ENCODE measurements at places on chromosomes 12 and 14.

DNA sequence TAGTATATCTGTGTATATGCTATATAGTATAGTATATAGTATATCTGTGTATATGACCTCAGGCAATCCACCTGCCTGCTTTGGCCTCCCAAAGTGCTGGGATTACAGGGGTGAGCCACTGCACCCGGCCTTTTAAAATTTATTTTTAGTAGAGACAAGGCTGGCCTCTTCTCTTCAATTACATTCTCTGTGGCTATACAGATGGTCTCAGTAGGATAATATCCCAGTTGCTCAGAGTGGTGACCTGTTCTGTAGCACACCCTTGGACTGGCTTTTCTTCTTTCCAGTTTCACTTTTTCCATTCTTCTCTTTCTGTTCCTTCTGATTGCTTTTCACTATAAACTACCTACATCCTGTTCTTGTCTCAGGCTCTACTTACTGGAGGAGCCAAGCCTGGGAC lies 3.1 kb upstream of the NFATC4 start:
- DNase-seq = no peak

DNA sequence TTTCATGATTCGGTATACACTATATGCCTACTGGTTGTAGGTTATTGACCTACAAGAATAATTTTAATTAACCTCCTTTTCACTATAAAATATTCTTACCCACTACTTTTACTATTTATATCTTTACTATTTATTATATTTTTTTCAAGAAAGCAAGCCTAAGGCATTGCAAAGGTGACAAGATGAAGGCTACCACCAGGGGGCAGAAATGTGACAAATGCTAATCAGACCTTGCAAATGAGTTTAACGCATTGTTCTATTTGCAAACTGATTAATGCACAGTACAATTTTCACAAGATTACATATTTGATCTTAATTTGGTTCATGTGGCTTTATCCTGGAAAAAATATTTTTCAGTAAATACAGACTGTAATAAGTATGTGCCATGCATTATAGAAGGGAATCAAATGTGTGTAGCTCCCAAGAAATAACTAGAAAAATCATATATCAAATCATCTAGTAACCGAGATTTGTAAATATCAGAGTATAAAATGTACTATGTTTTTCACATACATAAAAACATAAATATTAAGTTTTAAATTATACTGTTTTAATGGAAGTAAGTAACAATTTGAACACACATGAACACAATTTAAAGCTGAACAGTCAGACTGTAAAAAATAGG lies 107.0 kb downstream of the ADAMTS20 start:
- DNase-seq = no peak

GRCh38 chr14:30194741-30195148 lies 267.1 kb upstream of the PRKD1 start:
- DNase-seq = peak; percentile 46

DNA sequence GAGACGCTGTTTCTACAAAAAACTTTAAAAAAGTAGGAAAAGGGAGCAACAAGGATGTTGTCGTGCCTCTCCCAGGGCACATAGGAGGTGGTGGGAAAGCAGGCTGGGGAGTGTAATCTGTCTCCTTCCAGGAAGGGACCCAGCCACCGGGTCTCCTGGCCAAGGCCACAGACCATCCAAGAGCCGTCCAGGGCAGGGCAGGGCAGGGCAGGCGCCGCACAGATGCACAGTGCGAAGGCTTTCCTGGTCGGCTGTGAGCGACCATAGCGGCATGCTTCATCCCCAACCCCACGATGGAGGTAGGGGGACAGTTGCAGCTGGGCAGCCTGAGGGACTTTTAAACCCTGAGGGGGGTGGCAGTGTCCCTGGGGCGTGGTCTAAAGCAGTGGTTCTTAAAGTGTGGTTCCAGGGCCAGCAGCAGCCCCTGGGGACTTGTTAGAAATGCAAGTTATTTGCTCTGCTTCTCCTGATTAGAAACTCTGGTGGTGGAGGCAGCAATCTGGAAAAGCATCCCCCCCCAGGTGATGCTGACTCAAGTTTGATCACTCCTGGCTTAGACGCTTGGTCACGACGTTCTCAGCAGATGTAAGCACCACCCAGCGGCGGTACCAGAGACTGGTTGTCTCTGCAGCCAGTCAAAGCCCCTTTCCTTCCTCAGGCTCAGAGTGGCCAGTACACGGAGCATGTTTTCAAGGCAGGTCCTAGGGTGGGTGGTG lies 197.4 kb upstream of the PRMT8 start:
- DNase-seq = no peak

DNA sequence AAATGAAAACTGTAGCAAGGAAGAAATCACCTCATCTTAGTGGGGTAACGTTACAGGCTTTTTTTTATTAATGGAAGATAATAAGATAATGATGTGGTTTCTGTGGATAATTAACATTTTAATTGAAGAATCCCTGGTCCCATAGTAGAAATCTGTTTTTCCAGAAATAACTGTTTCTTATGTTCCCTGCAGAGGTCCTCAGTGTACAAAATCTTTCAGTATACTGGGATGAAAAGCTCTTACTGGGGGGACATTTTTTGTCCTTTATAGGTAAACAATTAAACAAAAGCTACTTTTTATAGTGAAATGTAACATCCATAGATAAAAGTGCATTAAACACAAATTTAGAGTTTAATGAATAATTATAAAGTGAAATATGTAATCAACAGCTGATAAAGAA lies 312.2 kb downstream of the ATXN7L3B start:
- no peak for DNase-seq

GRCh38 chr12:91892081-91892855 lies 253.4 kb downstream of the BTG1 start:
- DNase-seq = no peak

- no peak for DNase-seq
Observed at GRCh38 chr14:60353420-60353819, 104.4 kb downstream of the PPM1A start.

GRCh38 chr12:4145990-4146859 lies 127.3 kb upstream of the CCND2 start:
- no peak for DNase-seq

GRCh38 chr14:54603362-54603761 lies 36.4 kb downstream of the SAMD4A start:
- DNase-seq = no peak

- no peak for DNase-seq
Observed at GRCh38 chr12:19095331-19095730, 34.2 kb upstream of the PLEKHA5 start.

- DNase-seq = no peak
Observed at GRCh38 chr14:103423050-103423461, 37.8 kb downstream of the MARK3 start.

- peak; percentile 32 for DNase-seq
Observed at GRCh38 chr12:54294152-54294952, 6.5 kb downstream of the NFE2 start.

DNA sequence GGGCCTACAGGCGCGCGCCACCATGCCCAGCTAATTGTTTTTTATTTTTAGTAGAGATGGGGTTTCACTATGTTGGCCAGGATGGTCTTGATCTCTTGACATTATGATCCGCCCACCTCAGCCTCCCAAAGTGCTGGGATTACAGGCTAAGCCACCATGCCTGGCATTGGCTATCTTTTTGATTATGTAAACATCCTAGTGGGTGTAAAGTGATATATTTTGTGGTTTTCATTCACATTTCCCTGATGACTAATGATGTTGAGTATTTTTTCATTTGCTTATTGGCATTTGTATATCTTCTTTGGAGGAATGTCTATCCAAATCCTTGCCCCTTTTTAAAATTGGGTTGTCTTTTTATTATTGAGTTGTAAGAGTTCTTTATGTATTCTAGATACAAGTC lies 16.3 kb downstream of the CREBL2 start:
- DNase-seq = no peak

DNA sequence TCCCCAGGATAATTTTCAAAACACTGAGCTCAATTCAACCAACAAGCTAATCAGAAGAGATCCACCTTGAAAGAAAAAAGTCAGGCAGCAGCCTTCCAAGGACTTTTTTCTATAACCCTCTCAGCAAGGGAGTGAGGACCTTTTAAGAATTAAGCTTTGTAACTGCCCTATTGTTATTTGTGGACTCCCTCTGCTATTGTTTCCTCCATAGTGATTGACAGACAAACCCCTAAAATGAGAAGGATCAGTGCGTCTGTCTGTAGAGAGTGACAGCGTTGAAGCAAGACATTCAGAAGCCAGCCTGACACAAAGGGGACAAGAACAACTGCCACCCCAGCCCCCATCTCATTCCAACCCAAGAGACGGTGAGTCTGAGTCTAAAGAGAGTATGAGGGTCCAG lies 30.3 kb upstream of the BTG1 start:
- DNase-seq = no peak

DNA sequence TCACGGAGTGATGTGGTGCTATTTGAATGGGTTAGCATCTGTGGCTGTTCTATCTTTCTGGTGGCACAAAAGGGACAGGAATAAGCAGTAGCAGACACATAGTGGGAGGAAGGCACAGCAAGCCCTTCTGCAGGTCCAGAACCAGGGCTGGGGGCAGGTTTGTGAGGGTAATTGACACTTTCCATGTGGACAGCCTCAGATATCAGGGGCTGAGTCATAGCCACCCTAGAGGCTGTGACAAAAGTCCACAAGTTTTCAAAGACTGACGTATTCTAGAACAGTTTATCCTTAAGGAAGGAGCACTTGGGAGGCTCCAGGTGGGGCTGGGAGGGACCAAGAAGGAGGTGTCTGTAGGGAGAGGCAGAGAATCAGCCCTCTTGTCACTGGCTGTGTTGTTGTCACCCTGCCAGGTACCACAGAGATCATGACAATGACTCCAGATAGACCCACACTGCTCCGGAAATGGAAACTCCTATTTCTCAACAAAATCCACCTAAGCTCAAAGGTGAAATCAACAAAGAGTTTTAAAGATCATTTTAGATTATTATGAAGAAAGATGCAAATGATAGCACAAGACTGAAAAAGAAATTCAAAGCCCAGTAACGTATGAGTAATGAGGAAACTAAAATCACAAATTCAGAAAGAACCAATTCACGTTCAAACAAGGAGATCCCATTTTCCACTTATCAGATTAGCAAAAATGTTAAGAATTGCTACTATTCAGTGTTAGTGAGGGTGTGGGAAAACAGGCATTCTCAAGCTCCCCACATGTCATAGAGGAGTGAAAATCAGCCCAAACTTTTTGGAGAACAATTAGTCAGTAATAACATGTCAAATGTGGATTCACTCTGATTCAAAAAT lies 48.3 kb downstream of the NFKBIA start:
- DNase-seq = no peak

DNA sequence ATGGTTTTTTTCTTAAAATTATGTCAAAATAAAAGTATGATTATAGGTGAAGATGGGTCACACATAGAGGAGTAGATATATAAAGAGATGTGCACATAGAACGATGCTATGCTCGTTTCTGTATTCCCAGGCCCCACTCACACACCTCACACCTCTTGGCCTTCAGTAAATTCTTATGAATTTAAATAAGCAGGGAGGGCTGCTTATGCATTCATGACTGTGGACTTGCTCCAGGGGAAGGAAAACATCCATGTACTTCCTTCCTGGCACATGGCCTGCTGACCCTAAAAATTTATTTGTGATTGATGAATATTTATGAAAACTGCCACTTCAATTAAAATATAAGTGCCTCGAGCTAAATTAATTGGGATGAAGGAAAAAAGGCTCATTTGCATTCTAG lies 1306.7 kb upstream of the TMEM132C start:
- DNase-seq = no peak

DNA sequence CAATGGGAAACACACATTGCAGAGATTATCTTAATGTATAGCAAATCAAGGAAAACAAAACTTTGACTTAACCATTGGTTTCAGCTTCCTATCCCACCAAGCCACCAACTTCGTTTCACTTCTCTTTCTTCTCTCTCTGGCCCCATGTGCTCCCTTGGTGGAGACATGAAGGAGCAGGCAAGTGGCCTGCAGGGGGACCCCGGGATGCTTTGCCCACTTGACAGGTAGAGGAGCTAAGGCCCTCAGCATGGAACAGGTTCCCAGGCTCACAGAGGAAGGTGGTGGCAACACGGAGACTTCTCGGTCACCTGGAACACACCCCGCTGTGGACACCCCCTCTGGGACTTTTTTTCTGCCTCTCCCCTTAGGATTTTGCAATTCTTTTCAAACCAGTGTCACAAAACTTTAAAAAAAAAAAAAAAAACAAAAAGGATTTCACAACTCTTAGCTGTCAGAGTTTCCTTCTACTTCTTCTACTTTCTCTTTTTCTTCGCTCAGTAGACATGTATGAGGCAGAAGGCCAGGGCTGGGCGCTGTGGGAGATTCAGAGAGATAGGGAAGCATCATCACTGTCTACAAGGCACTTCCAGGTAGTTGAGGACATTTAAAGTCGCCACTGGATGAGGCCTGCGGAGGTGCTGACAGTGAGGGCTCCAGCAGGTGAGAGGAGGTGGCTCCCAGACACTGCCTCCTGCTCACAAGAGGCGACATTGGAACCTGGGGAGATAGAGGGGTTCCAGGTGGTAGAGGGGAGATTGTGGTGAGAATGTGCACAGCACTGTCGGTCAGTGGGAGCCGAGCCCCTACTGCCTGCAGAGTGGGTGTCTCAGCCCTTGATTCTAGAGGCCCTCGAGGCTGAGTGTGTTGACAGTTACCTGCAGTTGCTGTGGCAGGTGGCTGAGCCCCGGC lies 119.6 kb downstream of the GCH1 start:
- DNase-seq = no peak

GRCh38 chr14:59439256-59439965 lies 25.8 kb downstream of the GPR135 start:
- no peak for DNase-seq

DNA sequence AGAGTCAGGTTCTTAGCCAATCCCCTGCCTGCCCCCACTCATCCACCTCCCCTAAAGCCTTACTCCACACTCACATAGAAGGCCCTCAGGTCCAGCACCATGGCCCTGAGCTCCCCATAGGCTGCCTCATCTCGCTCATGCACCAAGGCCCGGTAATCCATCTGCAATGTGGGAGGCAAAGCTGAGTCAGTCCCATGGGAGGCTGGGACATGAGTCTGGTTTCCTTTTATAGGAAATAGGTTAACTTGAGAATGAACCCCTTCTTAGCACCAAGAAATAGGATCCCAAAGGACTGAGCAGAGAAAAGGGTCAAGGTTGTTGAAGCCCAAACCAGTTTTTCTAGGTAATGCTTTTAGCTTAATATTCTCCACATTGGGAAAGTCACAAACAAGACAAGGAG lies 2.1 kb upstream of the EMC9 start:
- no peak for DNase-seq

GRCh38 chr12:30973175-30973574 lies 46.6 kb downstream of the TSPAN11 start:
- no peak for DNase-seq

- no peak for DNase-seq
Observed at GRCh38 chr12:105330931-105331804, 677 bp downstream of the C12orf75 start.

GRCh38 chr12:48508987-48509386 lies 16.4 kb upstream of the OR8S1 start:
- DNase-seq = no peak

GRCh38 chr14:39873791-39874190 lies 441.6 kb upstream of the FBXO33 start:
- DNase-seq = no peak

DNA sequence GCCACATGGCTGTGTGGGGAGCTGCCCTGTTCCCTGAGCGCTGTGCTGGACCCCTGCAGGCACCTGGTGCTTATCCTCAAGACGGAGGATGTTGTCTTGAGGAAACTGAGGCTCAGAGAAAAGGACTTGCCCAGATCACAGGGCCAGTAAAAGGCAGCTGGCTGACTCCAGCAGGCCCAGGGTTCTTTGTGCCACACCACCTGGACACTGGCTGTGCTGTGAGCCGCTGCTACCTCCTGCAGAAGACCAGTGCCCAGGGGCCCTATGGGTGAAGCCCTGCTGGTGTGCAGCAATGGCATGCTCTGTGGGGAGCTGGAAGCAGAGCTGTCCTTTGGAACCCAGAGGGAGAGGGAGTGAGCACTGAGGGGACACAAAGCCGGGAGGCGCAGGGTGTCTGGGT lies 75.9 kb downstream of the DDX51 start:
- no peak for DNase-seq

Measured in spinal cord (tissue), 10 donors.